Sciatic nerve (tissue), 2 donors: ENCODE measurements at places on chromosomes 11 and 22.

DNA sequence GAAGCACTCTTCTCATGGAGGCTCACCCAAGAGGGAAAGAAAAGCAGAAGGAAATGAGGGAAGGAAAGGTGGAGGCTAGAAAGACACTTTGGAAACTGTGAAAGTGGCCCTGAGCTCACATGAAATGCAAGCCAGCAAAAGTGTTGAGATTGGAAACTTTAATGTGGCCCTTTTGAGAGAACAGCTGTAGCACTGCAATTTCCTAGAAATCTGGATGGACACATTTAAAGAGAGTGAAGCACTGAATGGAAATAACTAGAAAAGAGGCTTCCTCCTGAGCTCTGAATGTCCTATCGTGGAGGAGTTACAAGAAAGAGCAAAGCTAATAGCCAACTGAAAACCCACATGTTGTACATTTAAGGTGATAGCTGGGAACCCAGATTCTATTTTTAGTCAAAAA lies 56.0 kb downstream of the LIF start:
- no peak for DNase-seq

GRCh38 chr11:2665526-2666400 lies 34.0 kb downstream of the KCNQ1OT1 start:
- DNase-seq, result no peak

DNA sequence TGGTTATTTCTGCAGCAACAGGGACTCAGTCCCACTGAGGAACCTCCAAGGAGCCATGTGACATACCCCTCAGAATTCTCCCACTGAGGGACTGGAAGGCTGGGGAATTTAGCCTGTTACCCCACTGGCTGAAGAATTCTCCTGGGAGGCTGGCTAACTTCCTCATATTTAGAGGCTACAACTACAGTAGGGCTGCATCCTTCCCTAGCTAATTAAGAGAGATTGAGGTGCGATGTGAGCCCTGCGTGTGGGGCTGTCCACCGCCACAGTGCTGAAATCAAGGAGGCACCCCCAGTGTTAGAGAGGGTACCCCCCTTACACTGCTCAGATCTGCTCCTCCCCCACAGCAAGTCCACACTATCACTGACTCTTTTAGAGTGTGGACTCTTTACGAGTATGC lies 21.1 kb downstream of the EIF3F start:
- DNase-seq, result no peak

GRCh38 chr11:21323617-21324016 lies 654.2 kb downstream of the NELL1 start:
- no peak for DNase-seq

DNA sequence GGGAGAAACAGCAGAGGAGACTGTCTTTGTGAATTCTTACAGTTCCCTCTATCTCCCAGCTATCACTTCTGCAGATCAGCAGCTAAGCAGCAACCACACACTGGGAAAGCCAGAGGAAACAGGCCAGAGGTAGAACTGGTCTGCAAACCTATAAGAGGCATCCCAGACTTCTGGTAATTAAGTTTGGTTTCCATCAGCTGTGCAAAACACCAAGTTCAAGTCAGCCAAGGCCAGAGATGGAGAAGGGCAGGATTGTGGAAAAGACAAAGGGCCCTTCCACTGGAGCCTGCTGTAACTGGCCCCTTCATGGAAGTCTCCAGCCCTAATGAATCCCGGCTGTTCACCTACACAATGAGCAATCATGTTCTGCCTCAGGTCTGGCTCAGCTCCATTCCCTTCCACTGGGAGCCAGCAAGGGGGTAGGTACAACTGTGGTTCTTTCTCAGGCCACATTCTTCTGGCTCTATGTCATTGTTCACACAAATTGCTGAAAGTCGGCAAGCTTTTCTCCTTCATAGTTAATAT lies 4.6 kb upstream of the PAMR1 start:
- DNase-seq, result peak; percentile 71

GRCh38 chr11:78022397-78023396 lies at the start of gene KCTD14:
Gene KCTD14 (minus strand): TSS chr11:78023276. CDS start chr11:78023249, 27 bp downstream.
- peak; percentile 64 for DNase-seq

- DNase-seq, result no peak
Measured at GRCh38 chr11:57348636-57349313, 10.6 kb downstream of the P2RX3 start.

GRCh38 chr11:112962579-112963367 lies 1.6 kb downstream of the NCAM1 start:
- DNase-seq, result peak; percentile 62

DNA sequence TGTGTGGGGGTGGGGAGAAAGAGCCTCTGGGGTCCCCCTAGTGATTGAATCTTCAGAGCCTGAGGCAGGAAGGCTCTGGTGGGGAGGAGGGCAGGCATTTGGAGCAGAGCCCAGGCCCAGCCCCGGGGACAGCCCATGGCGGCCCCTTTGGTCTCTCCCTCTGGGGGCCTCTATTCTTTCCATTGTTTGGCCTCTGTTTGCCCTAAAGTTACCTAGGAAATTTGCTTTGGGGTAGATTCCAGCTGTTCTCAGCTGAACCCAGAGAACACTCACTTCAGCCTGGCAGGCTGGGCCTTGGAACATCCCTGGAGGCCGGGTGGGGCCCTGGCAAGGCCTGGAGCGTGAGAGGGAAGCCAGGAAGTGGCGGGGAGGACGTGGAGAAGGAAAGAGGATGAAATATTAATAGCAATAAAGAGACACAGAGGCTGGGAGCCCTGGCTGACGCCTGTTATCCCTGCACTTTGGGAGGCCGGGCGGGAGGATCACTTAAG lies 22.9 kb upstream of the A4GALT start:
- peak; percentile 88 for DNase-seq

DNA sequence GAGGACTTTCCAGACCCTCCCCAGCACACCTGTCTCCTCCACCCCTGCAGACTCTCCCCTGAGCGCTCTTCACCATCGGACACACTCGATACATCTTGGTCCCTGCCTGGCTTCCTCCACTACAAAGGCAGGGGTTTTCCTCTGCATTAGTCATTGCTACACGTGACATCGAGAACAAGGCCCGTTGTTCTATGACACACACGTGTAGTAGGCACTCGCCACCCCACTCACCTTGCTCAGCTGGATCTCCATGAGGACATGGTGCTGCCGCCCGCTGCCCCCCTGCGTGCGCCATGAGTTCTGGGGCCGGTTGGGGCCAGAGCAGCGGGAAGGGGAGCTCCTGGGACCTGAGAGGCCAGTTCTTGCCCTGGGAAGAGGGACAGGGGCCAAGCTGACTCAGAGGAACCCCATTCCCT lies 16.7 kb downstream of the ATG2A start:
- DNase-seq, result no peak

DNA sequence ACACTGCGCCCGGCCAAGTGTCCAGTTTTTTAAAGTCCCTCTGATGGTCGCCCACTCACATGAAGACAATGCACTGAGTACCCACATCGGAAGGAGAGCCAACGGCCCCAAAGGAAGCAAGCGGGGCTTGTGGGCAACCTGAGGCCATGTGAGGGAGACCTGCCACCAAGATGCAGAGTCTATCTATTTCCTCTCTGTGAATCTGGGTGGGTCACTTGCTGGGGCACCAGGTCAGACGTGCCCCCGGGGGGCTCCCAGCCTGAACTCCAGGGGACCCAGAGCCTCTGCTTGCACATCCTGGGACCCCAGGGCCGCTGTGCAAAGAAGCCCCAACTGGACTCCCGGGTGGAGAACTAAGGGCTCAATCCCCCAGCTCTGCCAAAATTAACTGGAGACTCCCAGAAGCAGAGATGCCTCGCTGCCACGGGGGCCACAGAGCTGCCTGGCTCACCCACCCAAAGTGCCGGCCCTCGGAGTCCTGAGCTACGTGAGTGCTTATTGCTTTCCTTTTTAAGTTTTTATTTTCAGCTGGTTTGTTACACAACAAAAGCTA lies 106.4 kb downstream of the BRD1 start:
- no peak for DNase-seq

DNA sequence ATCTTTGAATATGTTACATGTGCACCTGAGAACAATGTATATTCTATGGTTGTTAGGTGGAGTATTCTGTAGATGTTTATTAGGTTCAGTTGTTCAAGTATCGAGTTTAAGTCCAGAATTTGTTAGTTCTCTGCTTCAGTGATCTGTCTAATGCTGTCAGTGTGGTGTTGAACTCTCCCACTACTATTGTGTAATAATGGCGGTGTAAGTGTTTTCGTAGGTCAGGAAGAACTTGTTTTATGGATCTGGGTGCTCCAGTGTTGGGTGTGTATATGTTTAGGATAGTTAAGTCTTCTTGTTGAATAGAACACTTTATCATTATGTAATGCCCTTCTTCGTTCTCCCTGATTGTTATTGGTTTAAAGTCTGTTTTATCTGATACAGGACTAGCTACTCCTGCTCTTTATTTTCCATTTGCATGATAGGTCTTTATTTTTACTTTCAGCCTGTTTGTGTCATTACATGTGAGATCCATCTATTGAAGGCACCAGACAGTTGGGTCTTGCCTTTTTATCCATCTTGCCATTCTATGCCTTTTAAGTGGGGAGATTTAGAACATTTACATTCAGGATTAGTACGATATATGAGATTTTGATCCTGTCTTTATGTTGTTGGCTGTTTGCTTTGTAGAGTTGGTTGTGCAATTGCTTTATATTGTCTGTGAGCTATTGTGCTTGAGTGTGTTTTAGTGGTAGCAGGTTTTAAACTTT lies 121.6 kb downstream of the DDX10 start:
- DNase-seq, result no peak

DNA sequence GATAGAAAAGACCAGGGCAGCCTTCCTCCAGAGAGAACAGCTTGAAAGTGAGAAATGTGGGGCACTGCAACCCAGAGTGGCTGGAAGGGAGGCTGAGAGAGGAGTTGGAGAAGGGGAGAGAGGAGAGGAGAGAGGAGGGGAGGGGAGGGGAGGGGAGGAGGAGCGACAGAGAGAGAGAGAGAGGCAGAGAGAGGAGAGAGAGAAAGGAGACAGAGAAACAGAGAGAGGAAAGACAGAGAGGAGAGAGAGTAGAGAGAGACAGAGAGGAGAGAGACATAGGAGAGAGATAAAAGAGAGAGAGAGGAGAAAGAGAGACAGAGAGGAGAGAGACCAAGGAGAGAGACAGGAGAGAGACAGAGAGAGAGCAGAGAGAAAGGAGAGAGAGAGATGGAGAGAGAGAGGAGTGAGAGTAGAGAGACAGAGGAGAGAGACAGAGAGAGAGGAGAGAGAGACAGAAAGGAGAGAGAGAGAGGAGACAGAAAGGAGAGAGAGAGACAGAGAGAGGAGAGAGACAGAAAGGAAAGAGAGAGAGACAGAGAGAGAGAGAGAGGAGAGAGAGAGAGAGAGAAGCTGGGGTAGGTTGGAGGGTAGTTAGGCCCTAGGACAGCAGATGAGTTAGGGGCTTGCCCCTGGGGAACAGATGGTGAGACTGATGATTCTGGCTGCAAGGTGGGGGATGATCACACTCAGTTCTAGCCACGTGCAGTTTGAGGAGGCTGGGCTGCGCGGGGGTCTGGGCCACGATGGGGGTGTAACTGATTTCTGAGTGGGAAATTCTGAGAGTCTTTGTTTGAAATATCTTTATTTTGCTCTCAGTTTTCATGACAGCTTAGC lies 8.5 kb upstream of the SCYL1 start:
- DNase-seq, result peak; percentile 44

- DNase-seq, result no peak
Measured at GRCh38 chr11:73818846-73819245, 31.2 kb downstream of the MRPL48 start.

DNA sequence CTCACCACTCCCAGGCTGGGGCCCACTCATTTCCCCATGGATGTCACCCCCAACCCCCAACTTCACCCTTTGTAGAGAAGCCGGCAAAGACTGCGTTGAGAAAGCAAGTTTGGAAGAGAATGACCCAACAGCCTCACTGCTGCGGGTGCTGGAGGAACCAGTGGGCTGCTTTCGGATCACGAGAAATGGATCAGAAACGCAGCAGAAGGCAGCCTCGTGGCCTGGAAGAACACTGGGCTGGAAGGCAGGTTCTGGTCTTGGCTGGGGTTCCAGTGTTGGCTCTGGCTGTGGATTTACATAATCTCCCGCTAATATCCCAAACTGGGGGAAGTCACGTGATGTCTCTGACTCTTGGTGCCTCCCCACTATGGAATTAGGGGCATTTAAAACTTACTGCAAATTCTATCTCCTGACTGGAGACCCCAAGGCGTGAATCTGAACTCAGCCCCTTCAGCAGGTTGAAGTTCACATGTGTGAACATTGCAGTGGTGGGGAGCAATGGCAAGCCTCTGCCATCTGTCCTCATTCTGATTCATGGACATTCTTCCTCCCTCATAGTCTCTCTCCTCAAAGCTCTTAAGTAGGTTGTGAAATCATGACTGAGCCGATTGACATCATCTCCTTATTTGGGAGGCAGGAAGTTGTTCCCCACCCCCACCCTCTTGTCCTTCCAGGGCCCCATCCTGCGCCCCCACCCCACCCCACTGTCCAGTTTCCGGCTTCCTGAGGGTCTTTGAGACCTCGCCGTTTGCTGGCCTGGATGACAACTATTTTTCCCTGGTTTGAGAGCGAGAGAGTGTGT lies 37.0 kb upstream of the TIMP3 start:
- DNase-seq, result peak; percentile 85

GRCh38 chr11:42972741-42973140 lies 339.1 kb upstream of the API5 start:
- no peak for DNase-seq

- no peak for DNase-seq
Measured at GRCh38 chr22:40469181-40469580, 98.8 kb downstream of the SGSM3 start.

DNA sequence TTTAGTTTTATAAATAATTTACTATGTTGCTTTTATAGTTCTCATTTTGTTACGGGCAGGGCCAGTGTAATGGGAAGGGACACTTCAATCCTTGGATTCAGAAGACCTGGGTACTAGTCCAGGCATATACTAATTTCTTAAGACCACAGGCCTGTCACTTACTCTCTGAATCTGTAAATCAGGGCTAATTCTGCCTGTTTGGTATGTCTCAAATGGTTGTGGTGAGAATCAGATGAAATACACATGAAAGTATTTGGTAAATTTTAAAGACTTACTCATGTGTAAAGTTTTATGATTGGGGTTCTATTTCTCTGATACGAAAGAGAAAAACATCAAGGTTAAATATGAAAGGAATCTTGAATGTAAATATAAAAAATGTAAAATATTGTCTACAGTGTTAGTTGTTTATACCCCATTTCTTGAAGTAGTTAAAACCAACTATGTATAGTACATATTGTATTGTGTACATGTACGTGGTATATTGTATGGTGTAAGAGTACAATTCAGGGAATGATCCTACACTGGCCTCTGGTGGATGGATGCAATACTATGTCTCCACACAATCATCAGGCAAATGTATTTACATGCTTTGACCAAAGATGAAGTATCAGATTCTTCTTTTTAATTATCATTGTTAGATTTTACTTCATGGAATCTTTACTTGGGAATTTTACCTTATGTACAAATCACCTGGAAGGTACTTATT lies 24.5 kb upstream of the RAG2 start:
- no peak for DNase-seq

GRCh38 chr22:32800158-32800882 lies 1.2 kb upstream of the TIMP3 start:
- no peak for DNase-seq

- no peak for DNase-seq
Measured at GRCh38 chr22:32473388-32473952, 1.1 kb upstream of the FBXO7 start.

- no peak for DNase-seq
Measured at GRCh38 chr11:9060700-9061111, 30.7 kb downstream of the SCUBE2 start.

GRCh38 chr22:19480789-19481188 lies 1.1 kb downstream of the CDC45 start:
- no peak for DNase-seq
